ENCODE measurements at places on chromosomes 4 and X.

GRCh38 chr4:122508083-122508482, 51.6 kb upstream of the IL2 start:
- no peak for DNase-seq

GRCh38 chr4:61938250-61938846, 738.2 kb downstream of the ADGRL3 start:
- DNase-seq: no peak

DNA sequence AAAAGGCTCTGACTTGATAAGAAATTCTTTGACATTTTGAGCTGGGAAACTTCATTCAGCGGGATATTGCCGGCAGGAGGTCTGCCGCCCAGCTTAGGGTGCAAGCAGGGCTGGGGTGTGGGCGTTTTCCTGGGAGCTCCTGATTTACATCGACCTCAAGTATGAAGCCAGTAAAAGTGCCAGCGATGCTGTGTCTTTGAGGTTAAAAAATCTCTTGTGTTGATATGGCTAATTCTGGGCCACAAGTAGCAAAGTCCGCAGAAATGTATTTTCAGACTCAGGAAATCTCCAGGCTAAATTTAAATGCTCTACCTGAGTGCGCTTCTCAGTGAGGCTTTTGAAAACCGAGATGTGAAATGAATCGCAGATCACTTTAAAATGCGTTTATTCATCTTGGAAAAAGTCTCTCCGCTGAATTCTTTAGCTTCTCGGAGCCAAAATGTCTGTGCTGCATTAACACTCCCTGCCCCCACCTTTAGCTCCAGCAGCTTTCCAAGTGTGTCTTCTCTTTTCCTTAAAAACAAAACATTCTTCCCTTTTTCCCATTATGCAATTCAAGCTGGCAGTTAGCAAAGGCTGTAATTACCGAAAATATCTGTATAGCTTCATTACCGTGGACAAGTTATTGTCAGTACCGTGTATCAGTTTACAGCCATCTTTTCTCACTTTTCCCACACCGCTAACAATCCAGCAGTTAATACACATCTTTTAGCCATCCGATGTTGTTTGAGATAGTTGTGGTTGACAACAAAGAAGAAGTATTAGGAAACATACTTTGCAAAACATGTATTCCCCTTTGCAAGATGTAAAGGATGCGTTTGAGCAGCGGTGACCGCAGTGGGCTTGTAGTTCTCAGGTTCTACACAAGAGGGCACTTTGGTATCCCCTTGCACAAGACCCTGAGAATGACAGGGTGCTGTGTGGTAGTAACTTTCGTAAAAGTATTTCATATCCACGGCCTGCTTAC, 136.0 kb upstream of the STX18 start:
- DNase-seq: no peak

GRCh38 chr4:85864259-85865205, 389.6 kb downstream of the ARHGAP24 start:
- DNase-seq: no peak

- DNase-seq: no peak
Measured at GRCh38 chrX:13520936-13521335, 48.5 kb upstream of the EGFL6 start.

DNA sequence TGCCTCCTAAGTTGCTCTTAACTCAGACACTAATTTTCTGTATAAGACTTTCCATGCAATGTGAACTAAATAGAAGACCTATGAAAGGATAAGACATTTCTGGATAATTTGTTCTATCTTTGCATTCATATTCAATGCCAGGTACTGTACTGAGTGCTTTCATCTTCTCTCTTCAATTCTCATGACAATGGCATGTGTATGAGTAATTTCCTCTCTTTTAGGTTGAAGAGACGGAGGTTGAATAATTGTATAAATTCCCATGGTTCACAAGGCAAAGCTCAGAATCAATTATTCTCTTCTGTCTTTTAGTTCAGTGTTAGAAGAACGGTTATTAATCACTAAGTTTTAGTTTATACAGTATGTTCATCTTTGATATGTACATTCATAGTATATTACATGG, 29.3 kb upstream of the CFAP299 start:
- DNase-seq: peak; percentile 30

DNA sequence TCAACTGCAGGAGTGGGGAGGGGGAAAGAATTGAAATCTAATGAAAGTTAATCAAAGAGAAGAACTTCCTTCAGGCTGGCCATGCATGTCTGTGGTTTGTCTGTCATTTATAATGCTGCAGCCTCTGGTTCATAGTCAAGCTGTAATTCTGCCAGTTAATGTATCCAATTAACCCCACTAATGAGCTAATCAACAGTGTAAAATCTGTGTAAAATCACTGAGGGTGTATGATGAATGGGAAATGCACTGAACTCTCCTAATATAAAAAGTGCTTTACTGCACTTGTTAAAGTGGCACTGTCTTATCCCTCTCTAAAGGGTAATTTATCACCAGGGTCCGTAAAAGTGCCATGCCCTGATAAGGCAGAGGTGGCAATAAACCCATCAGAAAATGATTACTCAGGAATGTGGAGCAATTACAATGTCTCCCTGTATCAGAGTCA, 798.1 kb downstream of the PDHA2 start:
- no peak for DNase-seq

DNA sequence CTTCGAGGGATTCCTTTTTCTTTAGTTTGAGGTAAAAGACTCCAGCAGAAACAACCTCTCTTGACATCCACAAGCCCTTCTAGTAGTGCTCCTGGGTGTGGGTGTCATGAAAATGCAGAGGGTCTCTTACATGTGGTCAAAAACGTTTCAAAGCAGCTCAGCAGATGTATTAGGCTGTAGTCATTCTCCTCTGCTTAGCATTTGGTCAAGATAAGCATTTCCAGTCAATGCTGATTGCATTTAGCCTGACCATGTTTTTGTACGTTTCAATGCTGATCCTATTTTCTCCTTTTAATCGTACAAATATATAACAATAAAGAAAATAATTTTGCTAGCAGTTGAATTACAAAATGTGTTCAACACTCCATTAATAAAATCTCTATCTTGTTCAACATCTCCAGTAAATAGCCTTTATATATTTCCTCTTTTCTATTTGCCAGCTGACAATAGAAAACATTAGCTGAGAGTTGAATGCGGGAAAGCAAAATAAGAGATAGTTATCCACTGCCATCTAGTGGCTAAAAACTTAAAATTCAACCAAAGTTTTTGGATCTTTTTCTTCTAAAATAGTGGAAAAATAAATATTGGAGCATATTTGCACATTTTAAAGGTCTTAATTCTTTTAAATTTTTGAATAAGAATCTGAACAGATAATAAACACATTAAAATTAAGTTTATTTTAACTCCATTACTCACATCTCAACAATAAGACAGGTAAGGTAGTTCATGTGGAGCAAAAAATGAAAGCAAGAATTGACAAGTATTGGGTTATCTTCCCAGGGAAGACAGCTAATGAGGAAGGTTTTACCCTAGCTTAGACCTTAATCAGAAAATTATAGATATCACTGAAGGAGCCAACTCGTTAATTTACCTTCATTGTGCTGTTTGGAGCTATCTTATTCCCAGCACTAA, 15.2 kb upstream of the PACRGL start:
- DNase-seq: peak; percentile 40

DNA sequence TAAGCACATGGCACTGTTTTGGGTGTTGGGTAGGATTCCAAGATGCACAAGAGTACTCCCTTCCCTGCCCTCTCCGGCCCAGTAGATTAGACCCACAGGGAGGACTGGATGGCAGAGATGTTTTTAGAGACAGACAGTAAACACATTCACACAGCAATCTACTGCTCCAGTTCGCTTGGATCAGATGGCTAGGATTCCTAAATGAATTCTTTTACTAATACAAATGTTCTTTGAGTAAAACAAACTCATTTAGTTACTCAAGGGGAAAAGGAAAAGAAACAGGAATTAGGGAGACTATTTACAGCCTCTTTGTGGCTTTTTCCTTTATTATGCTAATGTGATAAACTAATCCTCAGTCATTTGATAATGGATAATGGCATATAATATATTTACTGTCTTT, 5.9 kb downstream of the SNX25 start:
- no peak for DNase-seq

DNA sequence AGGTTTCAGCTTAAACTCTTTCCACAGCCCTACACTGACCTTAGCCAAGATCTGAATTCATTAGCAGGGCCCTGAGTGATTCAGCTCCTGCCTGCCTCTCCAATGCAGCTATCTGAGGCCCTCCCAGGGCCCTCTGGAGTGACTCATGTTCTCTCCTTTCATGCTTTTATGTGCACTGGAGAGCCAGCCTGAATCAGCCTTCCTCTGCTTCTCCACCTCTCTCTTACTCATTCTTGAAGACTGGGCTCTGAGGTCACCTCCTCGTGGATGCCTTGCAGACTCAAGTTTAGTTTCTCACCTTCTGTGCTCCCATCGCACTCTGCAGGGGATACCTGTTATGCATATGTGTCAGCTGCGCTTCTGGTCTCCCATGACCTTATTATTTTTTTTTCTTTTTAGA, 3.1 kb upstream of the OCIAD2 start:
- DNase-seq: peak; percentile 97

GRCh38 chr4:101104312-101105052, 242.8 kb downstream of the PPP3CA start:
- DNase-seq: no peak

DNA sequence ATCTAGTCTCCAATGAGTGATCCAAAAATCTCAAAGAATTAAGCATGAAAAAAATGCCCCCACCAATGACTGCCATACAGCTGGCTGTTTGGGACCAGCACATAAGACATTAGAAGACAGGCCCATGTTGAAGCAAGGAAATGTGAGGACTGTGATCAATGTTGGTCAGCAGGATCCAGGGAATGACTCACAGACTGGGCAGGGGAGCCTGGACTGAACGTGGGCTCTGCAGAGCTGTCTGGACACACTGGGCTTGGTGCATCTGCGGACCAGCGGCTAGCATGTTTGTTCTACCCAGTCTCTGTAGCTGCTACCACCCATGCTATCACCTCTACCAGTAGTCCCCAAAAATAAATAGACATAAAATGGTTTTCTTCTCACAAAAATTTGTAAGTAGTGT, 108.6 kb downstream of the PALLD start:
- DNase-seq: peak; percentile 73

GRCh38 chr4:158125310-158125709, 47.5 kb downstream of the GASK1B start:
- DNase-seq: no peak

DNA sequence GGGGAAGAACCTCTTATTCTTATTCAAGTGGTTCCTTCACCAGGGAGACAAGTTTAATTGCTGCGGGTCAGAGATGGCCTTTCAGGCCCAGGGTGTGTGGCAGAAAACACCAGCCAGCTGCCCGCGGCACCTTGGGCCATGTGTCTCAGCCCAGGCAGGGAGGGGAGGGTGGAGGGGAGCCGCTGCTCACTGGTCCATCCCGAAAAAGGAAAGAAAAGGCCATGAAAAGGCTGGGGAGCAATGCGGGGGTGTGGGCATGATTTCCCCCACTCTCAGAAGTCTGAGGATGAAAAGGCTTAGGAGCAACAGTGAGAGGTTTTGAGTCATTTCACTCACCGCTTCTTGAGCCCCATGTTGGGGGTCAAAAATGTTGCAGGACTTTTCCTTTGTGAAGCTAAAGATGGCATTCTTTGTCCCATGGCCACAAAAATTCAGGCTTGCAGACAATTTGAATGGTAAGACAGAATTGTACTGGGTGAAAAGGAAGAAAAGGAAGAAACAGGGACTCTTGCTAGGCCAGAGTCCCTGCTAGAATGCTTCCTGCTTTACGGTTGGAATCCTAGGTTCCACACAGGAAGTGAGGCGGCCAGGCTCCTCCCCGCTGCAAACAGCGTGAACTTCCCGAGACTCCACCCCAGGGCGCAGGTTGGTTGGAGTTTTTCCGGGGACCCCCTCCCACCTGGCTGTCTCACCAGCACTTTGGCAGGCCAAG, 17.4 kb upstream of the FAM47E start:
- no peak for DNase-seq

DNA sequence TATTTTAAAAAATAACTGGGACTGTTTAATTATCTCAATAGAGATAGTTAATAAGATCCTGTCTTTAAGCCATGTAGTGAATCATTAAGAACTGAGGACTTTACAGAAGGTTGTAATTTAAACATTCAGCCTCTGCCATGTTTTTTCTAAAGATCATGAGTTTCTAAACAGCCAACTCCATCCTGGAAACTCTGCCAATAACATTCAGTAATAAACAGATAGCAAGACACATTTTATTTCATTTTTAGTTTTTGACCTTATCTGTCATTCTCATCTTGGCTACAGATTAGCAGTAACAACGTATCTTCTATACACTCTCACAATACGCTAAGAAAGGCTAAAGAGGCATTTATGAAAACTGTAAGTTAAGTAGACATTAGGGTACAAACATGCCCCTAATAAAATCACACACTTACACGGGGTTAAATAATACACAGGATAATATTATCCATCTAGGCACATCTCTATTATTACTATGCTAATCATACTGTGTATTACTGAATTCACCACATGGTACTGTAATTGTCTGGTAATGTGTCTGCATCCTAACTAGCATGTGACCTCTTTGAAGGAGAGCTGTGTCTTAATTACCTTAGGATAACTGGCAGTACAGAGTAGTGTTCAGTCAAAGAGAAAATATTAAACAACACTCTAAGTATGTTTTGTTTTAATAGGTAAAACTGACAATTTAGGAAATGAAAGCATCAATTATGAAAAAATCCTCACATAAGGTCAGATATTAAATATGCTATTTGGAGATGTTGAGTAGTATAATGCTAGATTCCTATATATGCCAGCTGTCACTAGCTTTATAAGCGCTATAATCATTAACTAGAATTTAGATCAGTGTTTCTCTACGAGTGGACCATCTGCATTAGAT, 122.4 kb upstream of the NAP1L5 start:
- no peak for DNase-seq

- no peak for DNase-seq
Measured at GRCh38 chrX:41616255-41616654, 72.5 kb upstream of the GPR34 start.

DNA sequence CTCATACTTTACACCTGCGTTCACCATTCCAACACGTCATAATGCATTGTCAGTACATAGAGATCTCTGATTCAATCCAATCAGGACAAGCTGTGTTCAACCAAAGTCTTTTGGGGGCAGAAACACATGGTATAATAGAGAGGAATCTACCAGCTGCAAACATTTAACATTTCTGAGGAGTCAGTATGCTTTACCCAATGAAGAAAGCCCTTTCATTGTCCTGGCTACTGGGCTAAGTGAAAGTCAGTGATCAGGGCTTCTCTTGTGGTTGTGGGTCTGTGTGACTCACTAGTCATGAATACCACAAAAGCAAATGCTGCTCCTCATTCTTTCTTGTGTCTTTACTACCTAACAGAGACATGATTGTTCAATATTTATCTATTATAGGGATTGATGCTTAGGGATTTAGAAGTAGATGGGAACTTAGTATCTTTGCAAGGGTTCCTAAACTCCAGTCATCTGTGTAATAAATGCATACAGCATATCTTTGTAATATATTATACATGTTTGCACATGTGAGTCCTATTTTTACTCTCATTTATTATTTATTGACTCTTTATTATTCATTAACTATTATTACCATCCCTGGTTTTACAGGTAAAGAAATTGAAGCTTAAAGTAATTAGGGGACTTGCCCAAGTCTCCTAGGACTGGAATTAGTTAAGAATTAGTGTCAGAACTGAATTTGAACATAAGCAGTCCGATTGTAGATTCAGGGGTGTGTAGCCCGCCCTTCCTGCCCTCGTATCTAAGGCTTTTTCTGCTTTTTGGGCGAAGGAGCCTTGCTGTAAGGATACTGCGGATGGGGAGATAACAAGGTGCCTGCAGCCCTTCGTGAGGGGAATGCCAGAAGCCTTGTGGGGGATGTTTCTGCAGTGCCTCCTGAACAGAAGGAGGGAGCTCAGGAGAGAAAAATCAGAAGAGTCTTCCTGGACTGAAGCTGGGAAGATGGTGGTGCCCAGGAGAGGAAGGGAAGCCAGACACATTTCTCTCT, 353.1 kb upstream of the BOD1L1 start:
- DNase-seq: peak; percentile 38
